Stomach (tissue), 19 donors: ENCODE measurements at places on chromosomes 1 and 21. TPM values are rescaled to one million over a fixed set of nuclear protein-coding genes. Genes with fewer than 3 reads are reported as not detected.

DNA sequence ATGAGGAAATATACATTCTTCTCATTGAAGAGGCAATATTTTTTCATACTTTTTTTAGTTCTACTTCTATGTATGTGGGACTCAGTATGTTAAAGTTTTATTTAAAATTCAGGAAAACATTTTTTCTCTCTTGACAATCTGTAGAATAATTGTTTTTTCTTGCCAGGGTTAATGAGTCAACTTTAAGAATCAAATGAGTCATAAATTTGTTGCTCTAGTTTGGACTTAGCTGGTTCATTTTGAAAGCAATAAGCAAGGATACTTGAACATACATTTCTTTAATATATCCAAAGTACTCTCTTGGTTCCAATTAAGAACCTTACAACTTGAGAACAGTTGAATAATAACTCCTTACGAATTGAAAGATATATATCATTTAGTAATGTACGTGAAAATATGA is 1145.3 kb upstream of the B3GALT2 start:
- H3K36me3 ChIP-seq: no peaks in the 10 kb centered on the region
- no peaks in the 10 kb centered on the region for H3K4me1 ChIP-seq
- H3K27me3 ChIP-seq: no peaks in the 10 kb centered on the region

DNA sequence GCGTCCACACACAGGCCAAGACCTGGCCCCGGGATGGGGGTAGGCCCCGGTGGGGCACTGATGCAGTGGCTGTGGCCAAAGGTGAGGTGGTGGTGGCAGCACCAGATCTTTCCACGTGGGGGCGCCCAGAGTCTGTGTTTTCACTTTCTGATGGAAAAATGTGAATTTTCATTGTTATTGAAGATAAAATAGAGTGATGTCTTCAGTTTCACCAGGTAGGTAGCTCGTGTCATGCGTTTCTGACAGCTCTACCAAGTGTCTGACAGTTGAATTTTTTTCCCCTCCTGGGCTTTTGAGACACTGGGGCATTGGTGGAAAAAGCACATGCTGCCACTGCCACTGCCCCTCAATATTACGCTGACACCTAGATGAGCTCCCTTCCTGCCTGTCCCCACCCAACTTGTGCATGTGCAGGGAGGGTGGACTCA is 40.0 kb upstream of the MAGOH start:
- H3K4me3 ChIP-seq: no peak overlapping the region
- H3K4me1 ChIP-seq: no peaks in the 10 kb centered on the region
- peak; percentile 70 for DNase-seq

DNA sequence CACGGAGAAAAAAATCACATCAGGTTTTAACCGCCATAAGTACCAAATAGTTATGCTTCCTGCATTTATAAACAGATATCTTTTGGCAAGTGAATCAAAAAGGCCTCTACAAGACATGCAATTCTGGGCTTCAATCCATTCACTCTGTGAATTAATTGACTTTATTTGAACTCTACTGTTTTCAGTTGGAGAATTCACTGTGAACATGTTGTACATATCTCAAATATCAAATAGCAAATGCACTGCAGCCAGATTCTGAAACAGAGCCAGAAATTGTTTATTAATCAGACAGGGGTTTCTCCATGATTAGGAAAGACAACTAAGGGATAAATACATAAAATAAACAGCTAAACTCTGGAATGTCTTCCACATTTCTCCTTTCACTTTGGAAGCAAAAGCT is 445.4 kb upstream of the NFIA start:
- H3K4me3 ChIP-seq: no peak overlapping the region
- H3K27ac ChIP-seq: no peak overlapping the region
- H3K4me1 ChIP-seq: no peaks in the 10 kb centered on the region
- H3K27me3 ChIP-seq: no peaks in the 10 kb centered on the region
- no peak for DNase-seq

KIF26B gene
- not detected for total RNA-seq

OR10X1 gene
- total RNA-seq: not detected
